SHP77 (cell line): ENCODE measurements at places on chromosomes 5 and 9.

DNA sequence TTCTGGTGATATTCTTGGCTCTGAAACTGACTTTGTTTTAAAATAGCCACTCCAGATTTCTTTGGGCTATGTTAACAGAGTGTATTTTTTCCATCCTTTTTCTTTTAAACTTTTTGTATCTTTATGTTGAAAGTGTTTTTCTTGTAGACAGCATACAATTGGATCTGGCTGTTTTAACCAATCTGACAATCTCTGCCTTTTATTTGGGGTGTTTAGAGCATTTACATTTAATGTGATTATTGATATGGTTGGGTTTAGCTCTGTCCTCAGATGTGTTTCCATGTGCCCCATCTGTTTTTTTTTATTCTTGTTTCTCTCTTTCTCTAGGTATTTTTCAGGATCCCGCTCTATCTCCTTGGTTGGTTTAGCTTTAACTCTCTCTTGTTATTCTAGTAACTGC, 10.7 kb downstream of the SLC6A18 start:
- DNase-seq: no peak

DNA sequence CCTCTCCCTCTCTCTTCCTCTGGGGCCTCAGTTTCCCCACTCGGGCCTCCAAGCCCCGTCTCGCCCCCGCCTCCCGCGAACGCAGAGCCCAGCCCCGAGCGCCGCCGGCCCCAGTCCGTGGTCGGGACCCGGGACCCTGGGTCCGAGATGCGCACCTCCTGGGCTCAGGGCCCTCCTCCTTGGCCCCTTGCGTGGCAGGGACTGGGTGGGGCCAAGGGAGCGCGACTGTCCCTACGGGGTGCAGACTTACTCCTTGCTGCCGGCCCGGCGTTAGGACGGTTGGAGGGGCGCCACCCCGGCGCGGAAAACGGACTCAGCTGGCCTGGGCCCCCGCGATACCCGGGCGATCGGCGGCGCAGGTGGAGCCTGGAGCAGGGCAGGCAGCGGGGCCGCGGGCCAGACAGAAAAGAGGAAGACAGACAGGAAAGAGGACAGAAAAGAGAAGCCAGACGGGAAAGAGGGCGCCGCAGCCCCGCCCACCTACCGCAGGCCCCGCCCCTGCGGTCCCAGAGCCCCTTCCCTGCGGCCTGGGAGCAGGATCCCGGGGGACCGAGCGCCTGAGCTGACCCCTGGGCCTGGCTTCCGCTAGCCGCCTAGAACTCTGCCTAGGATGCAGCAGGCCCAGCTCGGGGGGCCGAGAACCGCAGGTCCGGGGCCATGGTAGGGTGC, at the start of gene GBGT1:
GBGT1 (minus strand) TSS at position 411 of the 669 bp plus-strand sequence. CDS start 1,502 bp downstream, outside the sequence.
- DNase-seq: no peak

- no peak for DNase-seq
Measured at GRCh38 chr9:26358836-26359235, 533.8 kb downstream of the CAAP1 start.

DNA sequence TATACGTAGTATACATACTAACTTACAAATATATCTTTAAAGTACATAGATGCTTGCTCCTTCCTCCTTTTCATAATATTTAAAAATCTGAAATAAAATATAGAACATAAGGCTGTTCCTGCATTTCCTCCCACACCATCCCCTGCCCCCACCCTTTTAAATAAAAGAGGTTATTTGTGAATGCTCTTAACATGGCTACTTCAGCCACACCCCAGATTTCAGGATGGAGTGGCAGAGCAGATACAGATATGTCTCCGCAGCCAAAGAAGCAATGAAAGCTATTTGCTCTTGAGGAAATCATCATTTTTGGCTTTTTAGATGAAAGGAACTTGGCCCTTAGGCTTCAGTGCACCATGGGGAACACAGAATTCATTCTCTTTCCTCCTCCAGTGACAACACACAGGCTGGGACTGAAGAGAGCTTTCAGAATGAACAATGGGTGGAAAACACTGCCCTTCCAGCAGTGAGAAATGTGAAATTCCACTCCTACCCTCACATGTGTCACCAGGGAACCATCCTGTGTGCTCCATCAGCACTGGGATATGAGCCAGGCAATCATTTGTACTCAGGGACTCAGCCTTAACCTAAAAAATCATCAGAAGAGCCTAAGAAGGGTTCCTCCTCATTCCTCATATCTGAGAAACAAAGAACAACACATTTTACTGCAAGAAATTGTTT, 134.3 kb downstream of the PPP2R2B start:
- no peak for DNase-seq

DNA sequence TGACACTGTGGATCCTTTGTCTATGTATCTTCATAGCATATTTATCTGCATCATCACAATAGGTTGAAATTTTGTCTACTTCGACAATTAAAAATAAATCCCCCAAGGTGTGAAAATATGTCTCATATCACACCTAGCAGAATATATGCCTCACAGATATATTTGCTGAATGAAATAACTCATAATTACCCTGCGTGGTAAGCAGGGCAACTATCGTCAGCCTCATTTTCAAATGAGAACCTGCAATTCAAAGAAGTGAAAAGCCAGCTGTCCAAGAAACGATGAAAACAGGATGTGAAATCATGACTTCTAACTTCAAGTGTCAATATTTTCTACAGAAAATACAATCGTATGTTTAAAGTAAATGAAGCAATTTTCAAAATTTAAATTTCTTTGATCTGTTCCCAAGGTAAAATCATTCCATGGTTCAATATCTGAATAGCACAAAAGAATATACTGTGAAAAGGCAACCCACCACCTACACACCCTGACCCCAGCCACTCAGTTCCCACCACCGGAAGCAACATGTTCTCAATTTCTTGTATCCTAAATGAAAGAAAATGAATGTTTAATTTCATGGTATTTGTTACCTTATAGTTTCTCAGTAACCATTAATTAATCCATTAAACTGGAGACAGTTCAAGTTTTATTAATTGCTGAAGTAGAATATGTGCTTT, 57.1 kb downstream of the TBCA start:
- no peak for DNase-seq

DNA sequence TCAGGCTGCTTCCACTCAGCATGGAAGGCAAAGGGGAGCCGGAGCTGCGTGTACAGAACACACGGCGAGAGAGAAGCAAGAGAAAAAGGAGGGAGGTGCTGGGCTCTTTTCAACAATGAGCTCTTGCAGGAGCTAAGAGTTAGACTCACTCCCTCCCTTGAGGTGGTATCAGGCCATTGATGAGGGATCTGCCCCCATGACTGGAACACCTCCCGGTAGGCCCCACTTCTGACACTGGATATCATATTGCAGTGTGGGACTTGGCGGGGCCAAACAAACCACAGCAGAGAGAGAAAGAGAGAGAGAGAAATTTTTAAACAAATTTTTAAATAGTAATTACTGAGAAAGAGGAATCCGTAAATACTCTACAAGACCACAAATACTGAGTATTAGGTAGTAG, 182.2 kb downstream of the TRIO start:
- no peak for DNase-seq

DNA sequence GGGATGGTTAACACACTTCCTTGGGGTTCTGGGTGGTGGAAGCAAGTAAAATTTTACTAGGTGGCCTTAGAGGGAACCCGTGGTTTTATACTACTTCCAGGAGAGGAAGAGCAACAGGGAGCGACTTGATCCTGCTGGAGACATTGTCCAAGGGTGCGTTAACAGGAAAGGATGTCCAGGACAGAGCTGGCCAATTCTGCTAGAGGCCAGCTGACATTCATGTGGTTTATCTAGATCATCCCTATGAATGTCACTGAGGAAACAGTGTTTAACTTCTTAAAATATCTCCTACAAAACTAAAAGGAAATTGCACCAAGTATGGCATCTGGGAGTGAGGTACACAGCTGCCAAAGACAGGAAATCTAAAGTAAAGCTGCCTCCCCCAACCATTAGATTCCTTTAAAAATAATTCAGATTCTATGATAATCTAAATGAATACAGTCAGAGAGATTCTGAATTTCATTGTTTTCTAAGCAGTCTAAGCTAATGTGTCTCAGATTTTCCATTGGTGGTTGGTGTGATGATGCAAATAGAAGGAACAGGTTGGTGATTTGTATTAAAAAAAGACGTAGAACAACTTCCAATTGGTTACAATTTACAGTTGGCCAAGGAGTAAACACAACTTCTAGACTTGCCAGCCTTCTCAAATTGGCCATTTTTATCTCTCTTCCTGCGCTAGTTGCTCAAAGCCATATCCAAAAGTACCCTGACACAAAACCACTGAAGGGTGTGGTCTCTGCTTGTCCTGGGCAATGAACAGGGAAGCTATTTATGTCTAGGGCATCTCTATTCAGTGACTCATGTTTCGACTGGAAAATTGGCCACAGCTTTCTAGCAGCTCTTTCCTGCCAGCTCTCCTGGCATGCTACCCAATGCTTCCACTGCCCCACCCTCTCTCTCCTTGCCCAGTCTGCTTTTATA, 574.7 kb upstream of the MEF2C start:
- DNase-seq: peak; percentile 16
